ENCODE measurements at places on chromosomes 6 and 20.

- no peak for DNase-seq
Measured at GRCh38 chr6:15479761-15480160, 183.1 kb downstream of the DTNBP1 start.

DNA sequence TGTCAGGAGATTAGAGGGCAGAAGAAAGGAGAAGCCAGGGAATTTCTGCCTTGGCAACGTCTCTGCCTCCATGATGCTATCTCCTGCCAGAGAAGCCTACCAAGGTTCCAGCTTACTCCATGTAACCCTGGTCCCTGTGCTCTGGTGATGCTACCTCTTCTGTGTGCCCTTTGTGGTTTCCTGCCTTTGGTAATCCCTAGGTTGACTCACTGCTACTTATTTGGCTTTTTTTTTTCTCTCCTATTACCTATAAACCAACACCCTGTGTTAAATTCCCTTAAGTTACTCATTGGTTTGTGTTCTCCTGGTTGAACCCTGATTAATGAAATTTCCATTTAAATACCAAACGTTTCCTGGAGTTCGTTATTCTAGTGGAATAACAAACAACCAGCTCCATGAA is 527.8 kb upstream of the FLRT3 start:
- DNase-seq: no peak

- DNase-seq: no peak
Measured at GRCh38 chr6:166278579-166279392, 29.4 kb downstream of the PRR18 start.

- DNase-seq: no peak
Measured at GRCh38 chr6:21074484-21074883, 519.1 kb upstream of the SOX4 start.

DNA sequence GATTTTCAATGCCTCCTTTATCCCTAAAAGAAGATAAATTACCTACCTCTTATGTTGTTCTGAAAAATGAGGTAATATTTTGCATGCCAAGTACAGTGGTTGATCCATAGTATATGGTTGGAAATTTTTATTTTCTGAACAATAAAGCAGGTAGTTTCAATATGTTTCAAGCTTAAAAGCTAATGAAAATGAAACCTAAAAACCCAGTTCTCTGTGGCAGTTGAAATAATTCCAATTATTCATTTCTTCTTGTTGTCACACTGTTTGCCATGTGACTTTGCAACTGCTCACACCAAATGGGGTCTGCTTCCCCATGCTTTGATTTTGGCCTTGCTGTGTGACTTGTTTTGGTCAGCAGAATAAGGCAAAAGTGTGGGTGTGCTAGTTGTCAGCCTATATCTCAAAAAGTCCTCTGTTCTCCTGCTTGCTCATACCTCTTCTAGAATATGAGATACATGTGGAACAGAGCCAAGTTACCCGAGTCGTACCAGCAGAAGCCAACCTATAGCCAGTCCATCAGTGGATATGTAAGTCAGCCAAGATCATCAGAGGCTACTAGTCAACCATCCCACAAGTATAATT is 197.2 kb upstream of the THEMIS start:
- no peak for DNase-seq

- DNase-seq: peak; percentile 75
Measured at GRCh38 chr6:156776840-156777576, at the start of gene ARID1B. Gene ARID1B, plus strand, starts transcription at chr6:156777378. Its CDS starts 303 bp downstream, at chr6:156777681.

- DNase-seq: no peak
Measured at GRCh38 chr6:168601546-168601945, 160.6 kb downstream of the SMOC2 start.

- no peak for DNase-seq
Measured at GRCh38 chr6:54003316-54003715, 107.9 kb upstream of the MLIP start.

- DNase-seq: no peak
Measured at GRCh38 chr20:21450572-21450971, 53.2 kb upstream of the NKX2-4 start.

- DNase-seq: peak; percentile 57
Measured at GRCh38 chr6:111938710-111939109, 65.5 kb upstream of the FYN start.

DNA sequence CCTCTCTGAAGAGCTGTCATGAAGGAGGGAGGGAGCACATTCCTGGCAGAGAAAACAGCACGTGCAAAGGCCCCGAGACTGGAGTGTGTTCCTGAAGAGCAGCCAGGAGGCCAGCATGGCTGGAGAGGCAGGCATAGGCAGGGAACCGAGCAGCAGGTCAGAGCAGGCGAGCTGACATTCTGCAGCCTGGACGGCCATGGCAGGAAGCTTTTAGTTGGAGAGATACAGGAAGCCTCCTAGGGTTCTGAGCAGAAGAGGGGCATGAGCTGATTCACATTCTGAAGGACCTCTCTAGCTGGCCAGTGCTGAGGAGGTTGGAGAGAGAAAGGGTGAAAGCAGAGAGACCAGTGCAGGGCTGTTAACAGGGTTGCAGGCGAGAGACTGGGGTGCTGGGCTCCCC is 29.7 kb downstream of the POFUT1 start:
- no peak for DNase-seq

- DNase-seq: no peak
Measured at GRCh38 chr6:29552512-29553051, 7.0 kb downstream of the UBD start.

GRCh38 chr6:43123461-43124314 is 47.4 kb upstream of the SRF start:
- no peak for DNase-seq

DNA sequence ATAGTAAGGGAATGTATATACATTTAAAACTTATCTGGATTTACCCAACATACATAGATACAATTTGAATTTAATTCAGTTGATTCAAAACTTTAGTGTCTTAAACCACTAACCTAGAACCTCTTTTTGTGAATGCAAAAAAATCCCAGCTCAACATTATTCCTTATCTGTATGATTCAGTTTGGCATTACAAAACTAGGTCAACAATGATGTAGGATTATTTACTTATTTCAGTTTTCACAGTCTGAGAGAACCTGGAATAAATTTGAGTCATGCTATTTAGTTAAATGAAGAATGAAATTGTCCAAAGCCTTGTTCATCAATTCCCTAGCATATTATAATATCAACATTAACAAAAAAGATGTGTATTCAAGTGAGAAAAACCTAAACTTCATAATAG is 7.4 kb upstream of the PLCB1 start:
- no peak for DNase-seq

DNA sequence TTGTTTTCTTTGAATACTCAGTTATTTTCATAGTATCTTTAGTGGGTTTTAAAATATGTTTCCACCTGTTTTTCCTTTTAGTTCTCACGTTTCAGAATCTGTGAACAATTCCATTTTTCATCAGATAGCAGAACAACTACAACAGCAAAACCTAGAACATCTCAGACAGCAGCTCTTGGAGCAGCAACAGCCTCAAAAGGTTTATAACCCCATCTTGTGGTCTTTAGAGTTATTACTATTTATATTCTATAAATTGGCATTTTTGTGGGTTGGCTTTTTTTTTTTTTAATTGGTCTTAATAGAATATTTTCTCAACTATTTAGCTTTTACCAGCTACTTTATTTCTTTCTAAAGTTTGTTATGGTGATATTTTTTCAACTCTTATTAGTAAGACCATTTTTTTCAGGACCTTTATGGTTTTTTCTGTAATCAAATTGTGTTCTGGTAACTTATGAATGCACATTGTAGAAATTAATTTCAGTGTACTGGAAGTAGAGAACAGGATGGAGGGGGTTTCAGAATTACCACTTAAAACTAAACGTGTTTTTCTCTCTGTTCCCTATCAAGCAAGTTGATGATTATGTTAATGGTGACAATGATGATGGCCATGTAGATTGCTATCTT is 72.2 kb downstream of the SCAF8 start:
- DNase-seq: peak; percentile 7

DNA sequence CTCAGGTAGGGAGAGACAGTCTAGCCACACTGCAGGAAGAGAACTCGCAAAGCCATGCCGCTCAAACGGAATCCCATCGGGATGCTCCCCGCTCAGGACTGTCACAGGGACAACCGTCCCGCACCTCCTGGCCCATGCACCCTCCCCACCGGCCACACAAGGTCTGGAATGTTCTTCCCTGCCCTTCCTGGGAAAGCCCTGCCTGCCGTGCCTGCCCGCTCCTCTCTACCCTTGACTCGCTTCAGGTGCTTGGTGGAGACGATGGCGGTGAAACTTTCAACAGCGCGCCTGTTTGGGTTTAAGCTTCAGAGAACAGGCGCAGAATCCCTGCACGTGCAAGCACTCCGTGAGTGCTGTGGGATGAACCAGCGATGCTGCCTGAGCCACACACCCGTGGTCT is 20.6 kb downstream of the TAF4 start:
- no peak for DNase-seq

DNA sequence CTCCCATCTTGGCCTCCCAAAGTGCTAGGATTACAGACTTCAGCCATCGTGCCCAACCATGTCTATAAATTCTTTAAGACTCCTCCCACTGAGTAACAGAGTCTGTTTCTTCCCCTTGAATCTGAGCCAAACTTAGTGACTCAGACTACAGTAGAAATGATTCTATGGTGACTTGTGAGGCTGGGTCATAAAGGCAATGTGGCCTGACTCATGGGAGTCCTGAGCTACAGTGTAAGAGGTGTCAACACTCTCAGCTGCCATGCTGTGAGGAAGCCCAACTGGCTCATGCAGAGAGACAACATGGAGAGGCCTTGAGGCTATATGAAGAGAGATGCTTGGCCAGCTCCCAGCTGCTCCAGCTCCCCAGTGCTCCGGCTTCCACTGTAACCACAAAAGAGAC is 5.2 kb upstream of the NRSN2 start:
- no peak for DNase-seq

GRCh38 chr20:1491281-1491840 is at the start of gene SIRPB2:
Gene SIRPB2, minus strand, starts transcription at chr20:1491420. Its CDS starts 61 bp downstream, at chr20:1491359.
- no peak for DNase-seq

DNA sequence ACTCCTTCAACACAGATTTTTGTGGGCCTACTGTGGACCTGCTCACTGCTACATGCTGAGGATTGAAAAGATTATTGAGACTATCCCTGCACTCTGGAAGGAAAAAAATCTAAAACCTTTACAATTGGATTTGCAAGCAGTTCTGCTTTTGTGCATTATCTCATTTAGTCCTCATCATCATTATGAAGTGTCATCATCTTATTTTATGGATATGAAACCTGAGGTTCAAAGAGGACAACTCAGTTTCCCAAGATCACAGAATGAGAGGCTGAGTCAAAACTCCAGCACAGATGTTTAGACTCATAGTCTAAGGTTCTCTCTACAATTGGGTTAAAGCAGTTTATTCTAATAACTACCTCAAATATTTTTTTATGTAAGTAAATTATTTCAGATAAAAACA is 160.2 kb upstream of the MARCKS start:
- DNase-seq: no peak

- DNase-seq: no peak
Measured at GRCh38 chr6:42940493-42941045, 11.3 kb downstream of the CNPY3 start.

DNA sequence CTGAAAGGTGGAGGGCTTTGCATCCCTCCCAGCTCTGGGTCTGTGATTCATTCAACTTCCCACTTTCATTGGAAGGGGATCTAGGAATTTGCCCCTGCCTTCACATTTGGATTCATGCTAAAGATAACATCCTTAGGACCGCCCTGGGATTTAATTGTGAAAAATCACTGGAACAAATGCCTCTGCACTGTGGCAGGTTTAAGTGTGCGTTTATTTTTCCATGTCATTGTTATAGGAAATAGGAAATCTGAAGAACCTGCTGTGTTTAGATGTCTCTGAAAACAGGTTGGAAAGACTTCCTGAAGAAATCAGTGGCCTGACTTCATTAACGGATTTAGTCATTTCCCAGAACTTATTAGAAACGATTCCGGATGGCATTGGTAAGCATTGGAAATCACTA is 104.7 kb downstream of the LRRC1 start:
- DNase-seq: no peak

- DNase-seq: no peak
Measured at GRCh38 chr6:43821101-43821886, 51.3 kb downstream of the VEGFA start.

GRCh38 chr20:46158476-46158987 is 40.4 kb downstream of the CD40 start:
- DNase-seq: no peak

GRCh38 chr6:27332692-27333641 is 20.9 kb upstream of the POM121L2 start:
- DNase-seq: no peak

- DNase-seq: no peak
Measured at GRCh38 chr6:32107406-32107805, 1.7 kb downstream of the TNXB start.

- DNase-seq: no peak
Measured at GRCh38 chr6:113697632-113698410, 159.3 kb upstream of the MARCKS start.

DNA sequence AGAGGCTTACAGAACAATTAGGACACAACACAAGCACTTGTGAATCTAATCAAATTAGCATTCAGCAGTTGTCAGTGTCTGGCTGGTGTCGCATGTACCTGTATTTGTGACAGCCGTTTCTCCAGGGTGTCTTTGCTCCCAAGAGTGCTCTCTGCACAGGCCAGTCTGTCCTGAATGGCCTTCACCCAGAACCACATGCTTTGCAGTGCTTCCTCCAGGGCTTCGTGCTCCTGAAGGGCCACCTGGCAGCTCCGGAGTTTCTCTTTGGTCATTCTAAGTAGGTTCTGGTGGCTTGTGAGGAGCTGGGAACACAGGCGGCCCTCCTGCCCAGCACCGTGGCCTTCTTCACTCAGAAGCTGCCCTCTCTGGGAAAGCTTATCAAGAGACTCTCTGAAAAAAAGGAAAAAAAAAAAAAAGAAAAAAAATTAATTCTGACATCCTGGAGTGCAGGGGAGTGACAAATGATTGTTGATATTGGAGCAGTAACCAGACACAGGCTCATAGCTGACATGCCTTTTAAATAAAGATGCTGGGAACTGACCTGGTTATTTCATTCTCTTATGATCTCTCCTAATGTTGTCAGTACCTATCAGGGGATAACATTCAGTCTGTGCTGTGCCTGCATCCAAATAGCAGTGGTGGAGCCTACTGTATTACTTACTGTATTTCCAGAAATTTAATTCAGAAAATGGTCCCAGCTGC is 245.8 kb downstream of the SYNE1 start:
- DNase-seq: no peak

GRCh38 chr6:55775029-55775318 is 100.4 kb downstream of the BMP5 start:
- no peak for DNase-seq

Measured in NCI-H2029 (cell line).